ENCODE measurements at places on chromosomes 12 and 14. TPM values are rescaled to one million over a fixed set of nuclear protein-coding genes. Genes with fewer than 3 reads are reported as not detected.

GRCh38 chr12:91773749-91774429 is 371.8 kb downstream of the BTG1 start:
- no peaks in the 10 kb centered on the region for H3K36me3 ChIP-seq
- no peak overlapping the region for H3K4me3 ChIP-seq
- H3K4me1 ChIP-seq = no peaks in the 10 kb centered on the region
- no peak overlapping the region for H3K27ac ChIP-seq
- no peaks in the 10 kb centered on the region for H3K27me3 ChIP-seq

DNA sequence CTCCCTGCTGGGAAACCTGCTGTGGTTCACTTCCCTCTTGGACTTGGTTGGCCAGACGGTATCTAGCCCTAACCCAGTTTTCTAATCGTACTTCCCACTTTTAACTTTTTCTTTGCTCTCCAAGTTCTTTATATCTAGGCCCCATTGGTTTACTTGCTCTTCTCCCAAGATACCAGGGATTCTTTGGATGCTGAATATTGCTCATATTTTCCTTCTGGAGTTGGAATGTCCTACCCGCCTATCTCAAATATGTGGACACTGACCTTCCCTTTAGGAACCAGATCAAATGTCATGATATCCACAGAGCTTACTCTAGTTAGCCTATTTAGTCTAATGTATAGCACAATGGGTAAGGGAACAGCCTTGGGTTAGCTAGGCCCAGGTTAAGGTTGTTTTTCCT is 228.6 kb downstream of the DACT1 start:
- no peak for DNase-seq
- H3K27ac ChIP-seq = no peak overlapping the region
- no peaks in the 10 kb centered on the region for H3K36me3 ChIP-seq
- H3K4me3 ChIP-seq = no peak overlapping the region

- no peaks in the 10 kb centered on the region for H3K4me1 ChIP-seq
- H3K27me3 ChIP-seq = no peaks in the 10 kb centered on the region
- no peak overlapping the region for H3K27ac ChIP-seq
- no peak for DNase-seq
- H3K4me3 ChIP-seq = no peak overlapping the region
These were observed 137.3 kb downstream of the SNAPC1 start for GRCh38 chr14:61899497-61899896.

Gene CNTN1
- not detected for total RNA-seq

- H3K27ac ChIP-seq = no peak overlapping the region
- H3K4me1 ChIP-seq = no peaks in the 10 kb centered on the region
- no peak overlapping the region for H3K4me3 ChIP-seq
- DNase-seq = no peak
- H3K27me3 ChIP-seq = no peaks in the 10 kb centered on the region
These were observed 31.1 kb downstream of the PLEKHH1 start for GRCh38 chr14:67564236-67564635.

GRCh38 chr12:107404981-107405380 is 280.6 kb upstream of the PWP1 start:
- no peak overlapping the region for H3K4me3 ChIP-seq
- no peak for DNase-seq
- no peaks in the 10 kb centered on the region for H3K27me3 ChIP-seq
- peaks cover 4% of the 10 kb centered on the region for H3K4me1 ChIP-seq

GRCh38 chr12:132886529-132887477 is 602 bp downstream of the CHFR start:
- peak overlapping the region; percentile 64 for H3K4me3 ChIP-seq
- H3K27ac ChIP-seq = peak overlapping the region; percentile 66
- no peak for DNase-seq
- H3K36me3 ChIP-seq = no peaks in the 10 kb centered on the region
- peaks cover 12% of the 10 kb centered on the region for H3K4me1 ChIP-seq

- DNase-seq = no peak
- H3K4me1 ChIP-seq = no peaks in the 10 kb centered on the region
- no peak overlapping the region for H3K4me3 ChIP-seq
- H3K27ac ChIP-seq = no peak overlapping the region
- H3K36me3 ChIP-seq = peaks cover 66% of the 10 kb centered on the region
These were observed 38.0 kb downstream of the METAP2 start for GRCh38 chr12:95511977-95512376.

Gene CPNE6
- not detected for total RNA-seq

Gene TMPRSS12
- not detected for total RNA-seq

DNA sequence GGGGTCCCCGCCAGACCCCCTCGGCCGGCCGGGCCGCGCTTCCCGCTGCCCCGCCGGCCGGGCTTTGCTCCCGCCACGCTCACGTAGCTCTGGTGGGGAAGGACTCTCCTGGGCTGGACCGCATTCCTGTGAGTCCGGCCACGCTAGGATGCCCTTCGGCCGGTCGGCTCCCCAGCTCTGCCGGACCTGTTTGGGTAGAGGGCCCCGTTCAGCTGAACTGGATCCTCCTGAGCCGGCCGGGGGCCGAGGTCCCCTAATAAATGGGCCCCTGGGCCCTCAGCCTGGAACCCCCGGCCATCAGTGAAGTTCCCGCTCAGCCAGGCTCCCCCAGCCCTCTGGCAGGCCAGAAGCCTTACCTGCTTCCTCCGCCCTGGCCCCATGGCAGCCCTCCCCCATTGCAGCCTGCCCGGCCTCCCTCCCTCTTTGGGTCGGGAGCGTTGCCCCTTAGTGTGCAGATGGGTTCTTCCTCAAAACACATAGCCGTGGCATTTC is 593 bp downstream of the UNC119B start:
- H3K27me3 ChIP-seq = no peaks in the 10 kb centered on the region
- no peak for DNase-seq
- peaks cover 4% of the 10 kb centered on the region for H3K36me3 ChIP-seq

DNA sequence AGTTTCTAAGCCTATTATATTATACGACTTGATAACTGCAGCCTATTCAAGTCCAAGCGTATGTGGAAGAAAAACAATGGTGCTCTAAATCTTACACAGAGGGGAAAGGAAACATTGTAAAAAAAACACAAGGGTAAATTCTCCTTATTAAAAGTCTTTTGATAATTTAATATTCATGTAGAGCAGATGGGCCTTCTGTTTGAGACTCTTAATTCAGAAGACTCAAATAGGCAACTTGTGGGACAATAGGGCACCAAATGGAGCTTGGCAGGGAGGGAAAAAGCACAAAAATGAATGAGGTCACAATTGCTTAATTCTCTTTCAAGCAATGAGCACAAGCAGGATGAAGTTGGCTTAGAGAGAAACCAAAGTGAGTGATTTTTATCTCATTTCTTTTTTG is 159.4 kb downstream of the NELL2 start:
- H3K27me3 ChIP-seq = peaks cover 2% of the 10 kb centered on the region
- no peaks in the 10 kb centered on the region for H3K4me1 ChIP-seq
- no peak overlapping the region for H3K4me3 ChIP-seq
- H3K36me3 ChIP-seq = no peaks in the 10 kb centered on the region
- no peak overlapping the region for H3K27ac ChIP-seq

Gene KRT85
- not detected for total RNA-seq

GRCh38 chr14:68822132-68822651 is 29.3 kb upstream of the ZFP36L1 start:
- peak overlapping the region; percentile 1 for H3K27ac ChIP-seq
- DNase-seq = no peak
- H3K4me3 ChIP-seq = no peak overlapping the region
- no peaks in the 10 kb centered on the region for H3K36me3 ChIP-seq
- no peaks in the 10 kb centered on the region for H3K27me3 ChIP-seq
- peaks cover 47% of the 10 kb centered on the region for H3K4me1 ChIP-seq

- H3K4me3 ChIP-seq = no peak overlapping the region
- no peak overlapping the region for H3K27ac ChIP-seq
- no peak for DNase-seq
- no peaks in the 10 kb centered on the region for H3K4me1 ChIP-seq
- H3K36me3 ChIP-seq = peaks cover 8% of the 10 kb centered on the region
- no peaks in the 10 kb centered on the region for H3K27me3 ChIP-seq
These were observed 8.1 kb downstream of the AVIL start for GRCh38 chr12:57810450-57810849.

DNA sequence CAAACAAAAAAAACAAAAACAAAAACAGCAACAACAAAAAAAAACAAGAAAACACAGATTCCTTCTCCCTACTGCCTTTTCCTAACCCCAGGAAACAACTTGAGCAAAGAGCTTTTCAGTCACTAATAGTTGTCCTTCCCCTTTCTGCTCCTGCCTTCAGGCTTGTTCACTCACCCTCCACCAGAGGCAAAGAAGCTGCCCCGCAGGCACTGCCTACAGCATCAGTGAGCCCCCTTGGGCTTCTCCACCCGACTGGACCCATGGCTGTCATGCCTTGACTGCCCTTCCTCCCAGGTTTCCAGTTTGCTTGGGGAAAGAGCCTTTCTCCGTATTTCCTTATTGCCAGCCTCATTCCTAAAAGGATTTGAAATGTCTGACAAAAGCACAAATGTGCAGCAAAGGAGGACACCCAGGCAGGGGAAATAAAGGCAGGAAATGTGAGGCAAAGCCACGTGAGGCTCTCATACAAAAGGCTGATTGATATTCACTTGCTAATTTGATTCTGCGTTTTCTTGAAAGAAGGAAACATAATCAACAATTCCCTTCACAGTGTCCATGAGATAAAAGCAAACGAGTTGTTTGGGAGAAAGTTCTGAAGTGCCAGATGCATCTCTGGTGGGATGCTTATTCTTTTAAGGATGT is 85.7 kb downstream of the GPATCH2L start:
- no peaks in the 10 kb centered on the region for H3K27me3 ChIP-seq
- no peak for DNase-seq
- H3K36me3 ChIP-seq = no peaks in the 10 kb centered on the region
- H3K27ac ChIP-seq = no peak overlapping the region
- no peak overlapping the region for H3K4me3 ChIP-seq

DNA sequence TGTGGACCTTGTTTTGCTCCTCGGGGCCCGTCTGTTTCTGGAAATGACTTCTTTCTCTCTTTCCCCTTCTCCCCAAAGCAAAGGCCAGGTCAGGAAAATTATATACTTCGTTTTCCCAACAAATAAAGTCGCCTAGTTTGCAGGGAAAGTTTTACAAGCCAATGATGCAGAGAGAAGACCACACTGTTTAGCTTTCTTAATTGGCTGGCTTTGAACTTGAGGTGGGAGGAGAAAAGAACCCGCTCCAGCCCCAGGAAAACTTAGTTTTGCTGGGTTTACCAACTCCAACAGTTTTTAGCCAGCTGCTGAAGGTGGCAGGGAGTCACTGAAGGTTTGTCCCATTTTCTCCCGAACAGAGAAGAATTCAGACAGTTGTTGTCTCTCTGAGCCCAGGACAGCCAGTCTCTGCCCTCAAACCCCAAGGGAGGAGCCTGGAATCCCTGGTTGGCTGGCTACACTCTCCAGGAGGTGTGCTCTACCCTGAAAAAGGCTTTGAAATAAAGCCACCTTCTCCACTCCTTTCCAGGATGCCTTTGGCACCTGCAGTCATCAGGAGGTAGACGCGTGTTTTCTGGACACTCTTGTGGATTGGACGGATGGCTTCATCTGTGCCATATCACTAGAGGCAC is 24.8 kb downstream of the BCL11B start:
- DNase-seq = no peak
- H3K27me3 ChIP-seq = no peaks in the 10 kb centered on the region
- H3K4me1 ChIP-seq = peaks cover 82% of the 10 kb centered on the region
- H3K4me3 ChIP-seq = no peak overlapping the region
- peaks cover 7% of the 10 kb centered on the region for H3K36me3 ChIP-seq
- H3K27ac ChIP-seq = peak overlapping the region; percentile 43

DNA sequence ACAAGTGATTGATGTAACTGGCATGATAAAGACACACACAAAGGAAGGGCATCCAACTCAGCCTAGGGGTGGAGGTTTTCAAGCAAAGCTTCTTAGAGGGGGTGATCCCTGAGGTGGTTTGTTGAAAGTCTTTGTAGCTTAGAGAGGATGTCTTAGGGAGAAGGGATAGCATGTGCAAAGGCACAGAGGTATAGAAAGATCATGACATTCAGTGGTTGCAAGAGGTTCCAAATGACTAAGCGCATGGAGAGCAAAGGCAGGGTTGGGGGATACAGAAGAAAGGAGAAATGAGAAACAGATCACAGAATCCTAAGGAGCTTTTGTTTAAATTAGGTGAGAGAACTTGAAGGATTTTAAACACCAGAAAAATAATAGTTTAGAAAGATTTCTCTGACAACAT is 5.2 kb upstream of the CCT2 start:
- H3K4me1 ChIP-seq = no peaks in the 10 kb centered on the region
- H3K27ac ChIP-seq = no peak overlapping the region
- no peaks in the 10 kb centered on the region for H3K27me3 ChIP-seq
- H3K36me3 ChIP-seq = peaks cover 5% of the 10 kb centered on the region

- H3K4me3 ChIP-seq = no peak overlapping the region
- DNase-seq = no peak
- no peak overlapping the region for H3K27ac ChIP-seq
- H3K36me3 ChIP-seq = peaks cover 16% of the 10 kb centered on the region
- H3K27me3 ChIP-seq = no peaks in the 10 kb centered on the region
These were observed 37.9 kb downstream of the WDR89 start for GRCh38 chr14:63603749-63604277.

GRCh38 chr12:132342251-132343227 is 13.2 kb upstream of the GALNT9 start:
- H3K4me1 ChIP-seq = peaks cover 4% of the 10 kb centered on the region
- H3K4me3 ChIP-seq = no peak overlapping the region
- H3K36me3 ChIP-seq = no peaks in the 10 kb centered on the region
- H3K27me3 ChIP-seq = no peaks in the 10 kb centered on the region

Gene CLEC4C
- total RNA-seq = 0.54 TPM

- DNase-seq = no peak
- no peaks in the 10 kb centered on the region for H3K4me1 ChIP-seq
- no peaks in the 10 kb centered on the region for H3K36me3 ChIP-seq
These were observed 40.7 kb downstream of the GALNT9 start for GRCh38 chr12:132288516-132289215.

- no peaks in the 10 kb centered on the region for H3K36me3 ChIP-seq
- no peak overlapping the region for H3K4me3 ChIP-seq
- no peaks in the 10 kb centered on the region for H3K4me1 ChIP-seq
- H3K27me3 ChIP-seq = no peaks in the 10 kb centered on the region
- DNase-seq = no peak
These were observed 291.2 kb downstream of the AKAP6 start for GRCh38 chr14:32620303-32620702.

Gene TEX52
- not detected for total RNA-seq

Gene GRIN2B
- total RNA-seq = not detected
